Bronchial epithelial cell (primary cell): ENCODE measurements at places on chromosomes 16 and 17.
A peak's percentile ranks its signal among the peaks of the same experiment; 100 is the strongest.

- no peak for DNase-seq
Measured at GRCh38 chr17:15441315-15441714, 26.1 kb downstream of the CDRT4 start.

DNA sequence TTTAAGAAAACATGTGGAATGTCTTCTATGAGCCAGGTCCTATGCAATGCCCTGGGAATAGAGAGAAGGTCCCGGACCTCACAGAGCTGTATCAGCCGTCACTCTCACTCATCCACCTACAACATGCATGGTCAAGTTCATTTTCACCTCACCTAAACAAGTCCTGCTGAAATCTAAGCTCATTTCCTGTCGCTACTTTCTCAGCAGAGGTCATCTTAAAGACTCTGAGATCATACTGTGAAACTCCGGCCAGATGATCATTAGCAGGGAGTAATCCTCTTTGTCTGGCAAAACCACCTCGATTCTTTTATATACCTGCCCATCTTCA lies 66.2 kb upstream of the LYRM9 start:
- DNase-seq: peak; percentile 73

DNA sequence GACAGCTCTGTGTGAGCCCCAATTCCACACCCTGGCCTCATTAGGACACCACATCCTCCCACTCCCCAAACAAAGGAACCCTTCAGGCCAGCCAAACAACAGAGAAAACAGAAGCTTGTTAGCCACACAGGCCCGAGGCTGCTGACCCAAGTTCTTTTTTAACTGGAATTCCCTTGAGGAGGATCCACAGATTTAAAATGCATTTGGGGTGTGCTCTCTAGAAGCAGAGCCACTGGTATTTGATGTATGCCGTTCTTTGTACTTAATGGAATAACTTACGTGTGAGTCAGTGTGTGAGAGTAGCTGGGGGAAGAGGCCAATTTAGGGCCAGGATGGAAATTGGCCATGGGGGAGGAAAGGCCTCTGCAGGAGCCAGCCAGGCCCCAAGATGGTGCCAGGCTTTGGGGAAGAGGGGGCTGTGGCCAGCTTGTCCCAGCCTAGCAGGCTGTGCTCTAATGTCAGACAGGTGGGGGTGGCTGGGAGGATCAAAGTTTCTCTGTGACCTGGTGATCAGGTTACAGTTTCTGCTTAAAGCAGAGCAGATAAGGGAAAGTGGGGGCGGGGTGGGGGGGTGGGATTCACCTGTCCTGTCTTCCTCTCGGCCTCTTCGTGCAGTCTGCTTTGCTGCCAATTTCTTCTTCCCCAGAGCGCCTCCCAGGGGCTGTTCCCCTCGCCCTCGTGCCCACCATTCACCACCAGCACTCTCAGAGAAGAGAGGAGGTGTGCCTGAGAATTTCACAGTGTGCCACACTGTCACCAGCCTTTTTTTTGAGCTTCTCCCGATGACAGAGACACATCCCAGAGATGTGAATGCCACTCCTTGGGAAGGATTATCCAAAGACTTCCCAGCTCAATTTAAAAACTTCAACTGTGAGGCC lies 50.8 kb downstream of the TOM1L2 start:
- peak; percentile 76 for DNase-seq

- DNase-seq: no peak
Measured at GRCh38 chr16:84832488-84833143, 12.8 kb downstream of the CRISPLD2 start.

DNA sequence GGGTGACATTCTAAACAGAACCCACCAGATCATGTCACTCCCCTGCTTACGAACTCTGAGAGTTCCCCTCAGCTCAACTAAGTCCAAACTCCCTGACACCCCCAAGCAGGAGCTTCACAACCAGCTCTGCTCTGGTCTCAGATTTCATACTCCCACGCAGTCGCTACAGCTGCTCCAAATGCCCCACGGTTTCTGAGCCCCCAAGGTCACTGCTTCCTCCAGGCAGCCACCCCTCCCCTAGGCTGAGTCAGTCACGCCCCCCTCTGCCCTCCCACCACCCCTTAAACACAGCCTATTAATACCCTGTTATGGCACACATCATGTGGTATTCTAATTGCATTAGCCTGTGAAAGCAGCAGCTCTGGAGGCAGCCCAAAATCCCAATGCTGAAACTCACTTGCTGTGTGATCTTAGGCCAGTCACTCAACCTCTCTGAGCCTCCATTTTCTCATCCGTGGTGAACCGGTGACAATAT lies 51.5 kb downstream of the GSG1L start:
- DNase-seq: no peak
